ENCODE measurements at places on chromosomes 6 and 20.
A peak's percentile ranks its signal among the peaks of the same experiment; 100 is the strongest.

DNA sequence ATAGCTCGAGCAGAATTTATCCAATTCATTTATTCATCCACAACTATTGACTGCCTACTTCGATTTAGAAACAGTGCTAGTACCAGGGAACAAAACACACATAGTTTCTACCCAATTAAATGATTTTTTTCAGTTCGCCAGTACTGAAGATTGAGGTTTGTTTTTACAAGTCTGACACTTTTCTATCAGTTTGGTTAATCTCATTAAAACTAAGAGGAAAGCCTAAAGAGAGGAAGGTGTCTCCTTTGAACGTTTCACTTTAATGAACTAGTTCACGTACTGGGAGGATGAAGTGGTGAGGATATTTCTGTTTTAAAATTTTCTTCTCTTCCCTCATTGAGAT, 570 bp upstream of the ANKS1A start:
- DNase-seq: peak; percentile 16

DNA sequence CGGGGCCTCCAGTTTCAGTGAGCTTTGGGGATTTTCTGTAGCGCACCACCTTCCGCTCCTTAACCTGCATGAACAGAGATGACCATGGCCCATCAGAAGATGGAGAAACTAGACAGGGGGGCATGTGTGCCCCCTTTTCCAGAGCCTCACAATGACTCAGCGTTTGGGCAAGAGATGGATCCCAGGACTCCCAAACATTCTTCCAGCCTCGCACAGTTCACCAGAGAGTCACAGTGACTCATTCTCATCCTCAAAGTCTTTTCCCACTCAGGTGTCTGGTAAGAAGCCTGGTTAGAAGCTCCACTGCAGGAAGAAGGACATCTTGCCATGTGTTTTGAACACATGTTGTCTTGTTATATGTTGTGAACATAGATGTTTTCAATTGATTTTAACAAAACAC, 76.2 kb upstream of the FRMD1 start:
- no peak for DNase-seq

- no peak for DNase-seq
Observed at GRCh38 chr6:2819115-2819514, 22.5 kb downstream of the SERPINB1 start.

DNA sequence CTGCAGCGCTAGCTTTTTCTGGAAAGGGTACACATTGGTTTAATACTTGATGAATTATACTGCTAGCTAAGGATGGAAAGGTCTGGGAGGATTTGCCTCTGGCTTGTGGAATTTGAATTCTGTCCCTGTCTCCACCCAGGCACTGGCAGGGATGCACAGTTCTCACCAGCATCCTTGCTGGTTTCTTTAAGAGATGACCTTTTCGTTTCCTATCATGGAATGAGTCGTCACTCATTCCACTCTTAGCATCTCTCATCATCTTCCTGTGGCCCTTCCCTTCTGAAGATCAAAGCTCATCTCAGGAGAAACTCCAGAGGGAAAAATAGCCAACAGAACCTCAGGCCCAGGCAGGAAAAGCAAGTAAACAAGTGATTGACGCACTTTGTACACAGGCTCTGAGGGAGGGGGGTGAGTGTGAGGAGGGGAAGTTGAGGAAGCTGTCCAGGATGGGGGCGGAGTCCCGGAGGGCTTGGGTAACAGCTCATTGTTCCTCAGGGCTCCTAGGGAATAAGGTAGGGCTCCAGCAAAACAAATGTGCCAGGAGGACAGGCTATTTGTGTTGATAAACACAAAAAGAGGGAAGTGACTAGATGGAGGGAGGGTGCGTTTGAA, 25.7 kb upstream of the SAYSD1 start:
- DNase-seq: no peak

GRCh38 chr6:127980996-127981395, 80.1 kb upstream of the THEMIS start:
- no peak for DNase-seq

DNA sequence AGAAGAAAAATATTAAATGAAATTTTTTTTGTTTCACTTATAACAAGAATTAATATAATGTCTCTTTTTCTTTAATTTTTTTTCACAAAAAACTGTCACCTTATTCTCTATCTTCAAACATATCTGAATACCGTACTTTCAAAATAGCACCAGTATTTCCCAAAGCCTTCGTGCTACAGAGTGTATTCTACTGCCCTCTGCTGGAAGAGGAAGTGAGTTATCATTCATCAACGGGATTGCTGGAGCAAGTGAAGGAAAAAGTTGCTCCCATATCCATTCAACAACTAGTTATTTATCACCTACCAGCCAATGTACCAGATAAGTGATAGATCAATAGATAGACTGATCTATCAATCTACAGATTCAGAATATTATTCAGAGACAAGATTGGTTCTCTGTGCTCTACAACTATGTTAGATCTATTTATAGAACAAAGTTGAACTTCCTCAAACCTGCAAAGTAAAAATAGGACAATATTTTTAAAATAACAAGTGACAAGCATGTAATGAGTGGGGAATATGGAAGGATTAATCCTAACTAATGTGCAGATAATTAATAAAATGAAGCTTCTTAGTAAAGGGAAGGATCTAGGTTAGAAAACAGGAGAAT, 26.7 kb upstream of the TFAP2B start:
- DNase-seq: peak; percentile 59

DNA sequence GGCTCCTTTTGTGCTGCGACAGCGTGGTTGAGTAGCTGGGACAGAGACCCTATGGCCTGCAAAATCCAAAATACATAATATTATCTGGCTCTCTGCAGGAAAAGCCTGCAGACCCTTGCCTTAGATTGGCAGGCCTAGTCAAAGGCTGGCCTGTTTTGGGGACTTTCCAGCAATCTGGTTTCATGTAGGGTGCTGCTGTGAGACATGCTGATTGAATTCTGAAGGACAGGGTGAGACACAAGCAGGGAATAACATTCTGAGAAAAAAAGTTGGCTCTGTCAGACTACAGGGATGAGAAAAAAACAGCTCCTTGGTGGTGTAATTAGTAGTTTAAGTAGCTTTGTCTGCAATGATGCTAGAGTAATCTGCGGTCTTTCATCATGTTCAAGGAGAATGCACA, 402.7 kb upstream of the AGPAT4 start:
- DNase-seq: no peak

DNA sequence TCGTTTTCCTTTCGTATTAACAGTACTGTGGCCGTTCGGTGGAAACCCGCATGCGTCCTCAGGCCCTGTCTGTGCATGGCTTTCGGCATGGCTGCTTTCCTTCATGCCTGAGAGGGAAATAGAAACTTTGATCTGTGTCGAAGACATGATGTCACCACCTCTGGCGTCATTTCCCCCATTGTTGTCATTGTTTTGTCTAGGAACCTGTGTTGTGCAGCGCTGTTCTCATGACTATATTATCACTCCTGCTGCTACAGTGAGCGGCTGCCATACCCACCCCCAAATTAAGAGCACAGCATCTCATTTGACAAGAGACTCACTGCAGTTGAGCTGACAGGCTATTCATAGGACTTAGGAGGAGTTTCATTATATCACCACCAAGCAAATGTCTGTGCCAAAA, 172.3 kb downstream of the TMEM242 start:
- DNase-seq: no peak

DNA sequence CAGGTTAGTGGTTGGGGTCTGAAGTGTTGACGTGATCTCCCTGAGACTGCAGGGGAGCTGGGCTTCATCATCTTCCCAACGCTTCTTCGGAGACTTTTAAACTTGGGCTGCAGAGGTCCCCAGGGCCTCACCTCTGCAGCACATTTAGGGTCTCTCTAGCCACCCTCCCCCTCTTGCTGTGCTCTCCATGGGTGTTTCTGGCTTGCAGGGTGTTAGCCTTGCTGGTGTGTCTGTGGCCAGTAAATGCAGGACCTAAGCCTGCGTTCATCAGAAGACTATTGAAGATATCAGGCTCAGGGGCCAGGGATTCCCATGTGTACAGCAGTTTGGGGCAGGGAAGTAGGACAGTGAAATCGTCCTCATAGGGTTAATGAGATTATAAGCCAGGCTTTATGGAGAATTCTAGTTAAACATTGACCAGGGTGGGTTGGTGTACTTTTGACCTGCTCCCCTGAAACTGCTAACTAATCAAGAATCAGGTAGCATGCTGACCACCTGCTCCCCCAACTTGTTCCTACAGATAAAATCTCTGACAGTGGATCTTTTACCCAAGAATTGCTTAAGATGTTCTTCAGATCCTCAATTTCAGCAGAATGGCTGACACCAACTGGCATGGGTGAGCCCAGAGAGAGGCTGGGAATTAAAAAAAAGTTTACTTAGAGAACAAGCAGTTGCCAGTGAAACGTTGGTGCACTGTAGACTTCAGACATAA, 3.8 kb upstream of the DDO start:
- no peak for DNase-seq

DNA sequence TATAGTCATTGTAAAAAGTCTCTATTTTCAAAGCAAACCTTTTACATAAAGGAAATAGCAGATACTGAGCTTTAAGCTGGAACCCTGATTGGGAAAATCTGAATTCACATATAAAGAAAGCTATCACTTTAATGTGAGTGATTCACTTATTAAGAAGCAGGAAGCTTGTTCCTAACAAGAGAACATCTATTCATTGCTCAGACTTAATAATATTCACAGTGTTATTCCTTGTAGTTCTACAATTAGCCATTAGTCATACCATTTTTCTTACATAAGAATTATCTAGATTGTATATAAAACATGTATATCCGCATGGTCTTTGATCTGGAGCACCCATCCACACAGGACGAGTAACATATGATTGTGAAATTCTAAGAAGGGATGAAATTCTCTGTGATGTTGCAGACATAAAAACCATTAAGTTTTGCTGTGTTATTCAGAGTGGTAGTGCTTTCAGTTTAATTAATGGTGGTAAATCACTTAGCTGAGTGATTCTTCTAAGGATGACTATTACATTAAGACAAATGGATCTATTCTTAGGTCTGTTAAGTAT, 71.1 kb upstream of the FOXQ1 start:
- DNase-seq: no peak

DNA sequence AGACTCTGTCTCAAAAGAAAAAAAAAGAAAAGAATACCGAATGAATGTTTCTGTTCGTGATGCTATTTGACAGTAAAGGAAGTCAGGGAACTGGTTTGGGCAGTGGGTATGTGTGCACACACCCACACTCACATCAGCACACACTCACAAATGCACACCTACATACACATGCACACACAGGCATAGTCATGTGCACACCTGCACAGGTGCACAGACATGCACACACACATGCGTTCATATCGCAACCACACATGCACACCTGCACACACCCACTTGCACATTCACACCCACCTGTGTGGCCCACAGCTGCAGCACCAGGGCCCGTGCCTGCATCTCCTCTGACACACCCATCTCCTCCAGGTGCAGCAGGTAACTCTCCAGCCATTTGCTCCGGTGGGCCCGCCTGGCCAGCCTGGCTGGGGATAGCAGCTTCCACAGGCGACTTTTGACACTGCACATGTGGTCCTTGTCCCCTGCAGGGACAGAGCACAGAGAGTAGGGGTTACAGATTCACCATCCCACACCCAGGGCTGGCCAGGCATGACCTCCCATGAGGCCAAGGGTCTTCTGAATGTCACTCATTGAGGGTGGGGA, 41.4 kb upstream of the KCNB1 start:
- DNase-seq: no peak

All from H7 (cell line).